ENCODE measurements at places on chromosomes 16 and 17.

DNA sequence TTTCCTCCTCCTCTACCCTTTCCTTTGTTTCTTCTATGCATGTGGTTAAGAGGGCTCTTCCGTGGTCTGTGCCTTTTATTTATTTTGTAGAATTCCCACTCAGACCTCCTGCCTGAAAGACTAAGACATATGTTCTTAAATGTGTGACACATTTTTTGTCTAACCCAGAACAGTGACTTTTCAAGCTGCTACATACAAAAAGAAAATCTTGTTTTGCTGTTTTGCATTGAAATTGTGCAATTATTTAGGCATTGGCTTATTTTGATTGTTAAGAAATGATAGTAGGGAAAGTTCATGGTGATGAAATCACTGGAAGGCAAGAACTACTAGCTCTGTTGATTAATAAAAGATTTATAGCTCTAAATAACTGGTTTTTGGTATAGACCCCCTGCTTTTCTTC is 76.8 kb downstream of the TUBD1 start:
- DNase-seq = no peak

GRCh38 chr16:57098188-57098841 is 5.9 kb downstream of the CPNE2 start:
- DNase-seq = no peak

GRCh38 chr17:7017827-7018200 is 5.0 kb upstream of the BCL6B start:
- no peak for DNase-seq

DNA sequence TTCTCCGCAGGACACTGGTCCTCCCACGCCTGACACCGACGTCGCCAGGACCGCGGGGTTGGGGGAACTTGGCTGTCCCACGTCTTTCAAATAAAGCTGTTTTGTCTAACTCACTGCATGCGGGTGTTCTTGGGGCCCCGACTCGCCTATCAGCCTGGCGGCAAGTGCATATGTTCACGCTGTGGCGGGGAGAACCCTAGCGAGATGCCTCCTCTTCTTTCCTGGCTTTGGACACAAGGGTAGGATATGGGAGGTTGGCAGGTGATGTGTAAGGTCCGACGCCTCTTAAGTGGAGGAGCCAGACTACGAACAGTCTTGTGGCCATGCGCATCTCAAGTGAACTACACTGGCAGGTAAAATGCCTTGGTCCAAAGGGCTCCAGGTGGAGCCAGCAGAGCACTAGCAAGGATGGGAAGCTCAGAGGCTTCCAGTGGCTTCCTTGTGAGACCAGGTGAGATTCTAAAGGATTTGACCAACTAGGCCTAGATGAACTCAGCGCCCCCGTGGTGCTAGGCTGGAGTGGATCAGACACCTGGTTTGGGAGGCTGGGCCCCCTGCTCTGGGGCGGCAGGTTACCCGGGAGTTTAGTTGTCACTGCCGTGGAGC is 873 bp upstream of the RPS2 start:
- DNase-seq = no peak

DNA sequence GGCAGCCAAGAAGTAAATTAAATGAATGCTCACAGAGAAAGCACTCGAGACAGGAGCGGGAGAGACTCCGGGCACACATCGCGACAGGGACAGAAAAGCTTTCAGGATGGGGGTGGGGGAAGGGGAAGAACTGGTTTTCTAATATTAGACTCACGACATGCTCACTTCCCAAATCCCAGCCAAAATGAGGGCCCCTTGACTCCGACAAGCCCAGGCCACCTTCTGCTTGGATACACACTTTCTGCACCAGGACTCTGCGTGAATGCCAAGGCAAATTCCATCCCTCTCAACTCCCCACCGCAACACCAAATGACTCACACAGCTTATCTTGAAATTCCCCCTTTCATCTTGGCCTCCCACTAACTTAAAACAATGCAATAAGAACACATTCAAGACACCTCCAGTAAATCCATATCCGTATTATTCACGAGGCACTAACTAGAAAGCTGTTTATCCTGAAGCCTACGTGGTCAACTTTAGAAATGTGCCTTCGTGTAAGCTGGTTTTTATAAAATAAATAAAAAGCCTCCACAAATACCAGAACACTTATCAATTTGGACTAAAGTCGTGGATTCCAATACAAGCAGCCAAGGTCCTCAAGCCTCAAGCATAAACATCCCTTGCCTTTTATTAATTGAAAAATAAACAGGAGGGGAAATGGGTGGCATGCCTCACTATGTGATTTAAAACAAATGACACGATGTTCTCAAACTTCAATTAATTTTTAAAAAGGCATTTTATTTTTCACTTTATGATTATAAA is 46.1 kb downstream of the NXN start:
- DNase-seq = no peak

DNA sequence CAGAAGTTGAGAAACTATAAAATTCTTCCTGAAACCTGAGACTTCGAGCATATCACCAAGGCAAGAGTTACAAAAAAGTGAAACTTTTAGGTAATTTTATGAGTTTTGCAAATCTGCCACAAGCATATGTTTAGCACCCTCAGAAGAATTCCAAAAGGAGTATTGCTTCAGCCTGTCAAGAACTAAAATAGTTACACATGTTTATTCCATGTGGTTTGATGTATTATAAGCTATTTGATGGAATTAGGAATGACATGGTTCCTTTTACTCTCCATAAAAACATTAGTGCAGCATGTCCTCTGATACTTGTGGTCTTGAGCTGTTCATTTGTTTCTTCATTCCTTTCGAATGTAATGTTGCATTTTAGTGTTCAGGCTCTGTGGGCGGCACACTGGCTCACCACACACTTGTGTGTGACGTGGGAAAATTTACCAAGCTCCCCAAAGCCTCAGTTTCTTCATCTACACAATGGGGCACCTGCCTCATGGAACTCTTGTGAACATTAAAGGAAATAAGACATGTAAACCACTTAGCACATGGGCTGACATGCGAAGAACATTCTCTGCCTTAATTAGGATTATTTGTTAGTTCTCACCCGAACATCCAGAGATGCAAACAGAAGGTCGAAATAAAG is 204.2 kb upstream of the FOXF1 start:
- no peak for DNase-seq

- DNase-seq = no peak
These were observed 35.0 kb downstream of the DEF8 start for GRCh38 chr16:89983536-89983935.

DNA sequence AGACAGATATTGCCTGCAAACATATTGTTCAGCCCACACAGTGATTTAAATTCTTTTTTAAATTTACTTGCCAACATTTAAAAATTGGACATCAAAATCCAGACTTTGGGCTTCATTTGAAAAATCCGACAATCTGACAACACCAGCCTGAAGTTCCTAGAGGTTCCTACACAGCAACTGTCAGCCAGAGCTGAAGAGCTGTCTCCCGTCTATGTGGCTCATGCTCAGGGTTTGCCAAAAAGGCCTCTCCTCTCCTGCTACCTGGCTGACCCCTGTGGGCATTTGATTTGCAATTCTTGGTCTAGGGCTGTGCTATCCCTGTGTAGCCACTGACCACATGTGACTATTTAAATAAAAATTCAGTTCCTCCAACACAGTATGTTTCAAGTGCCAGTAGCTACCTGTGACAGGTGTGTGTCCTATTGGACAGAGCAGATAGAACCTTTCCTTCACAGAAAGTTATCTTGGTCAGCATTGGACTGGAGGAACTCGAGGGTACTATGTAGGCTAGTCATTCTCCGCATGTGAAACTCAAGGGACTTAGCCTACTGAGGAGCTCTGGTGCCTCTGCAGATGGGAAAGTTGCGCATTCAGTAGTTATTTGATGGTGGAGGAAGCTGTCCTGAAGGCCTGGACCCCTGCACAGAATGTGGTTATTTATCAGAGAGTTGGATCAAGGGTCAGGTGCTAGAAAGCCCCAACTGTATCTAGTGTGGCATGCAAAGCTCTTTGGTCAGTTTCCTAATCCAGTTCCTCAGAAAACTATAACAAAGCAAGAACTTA is 2.7 kb downstream of the LYRM1 start:
- no peak for DNase-seq

GRCh38 chr16:81500833-81501521 is 56.4 kb downstream of the CMIP start:
- no peak for DNase-seq

GRCh38 chr17:4766201-4766600 is 5.5 kb upstream of the TM4SF5 start:
- DNase-seq = no peak

DNA sequence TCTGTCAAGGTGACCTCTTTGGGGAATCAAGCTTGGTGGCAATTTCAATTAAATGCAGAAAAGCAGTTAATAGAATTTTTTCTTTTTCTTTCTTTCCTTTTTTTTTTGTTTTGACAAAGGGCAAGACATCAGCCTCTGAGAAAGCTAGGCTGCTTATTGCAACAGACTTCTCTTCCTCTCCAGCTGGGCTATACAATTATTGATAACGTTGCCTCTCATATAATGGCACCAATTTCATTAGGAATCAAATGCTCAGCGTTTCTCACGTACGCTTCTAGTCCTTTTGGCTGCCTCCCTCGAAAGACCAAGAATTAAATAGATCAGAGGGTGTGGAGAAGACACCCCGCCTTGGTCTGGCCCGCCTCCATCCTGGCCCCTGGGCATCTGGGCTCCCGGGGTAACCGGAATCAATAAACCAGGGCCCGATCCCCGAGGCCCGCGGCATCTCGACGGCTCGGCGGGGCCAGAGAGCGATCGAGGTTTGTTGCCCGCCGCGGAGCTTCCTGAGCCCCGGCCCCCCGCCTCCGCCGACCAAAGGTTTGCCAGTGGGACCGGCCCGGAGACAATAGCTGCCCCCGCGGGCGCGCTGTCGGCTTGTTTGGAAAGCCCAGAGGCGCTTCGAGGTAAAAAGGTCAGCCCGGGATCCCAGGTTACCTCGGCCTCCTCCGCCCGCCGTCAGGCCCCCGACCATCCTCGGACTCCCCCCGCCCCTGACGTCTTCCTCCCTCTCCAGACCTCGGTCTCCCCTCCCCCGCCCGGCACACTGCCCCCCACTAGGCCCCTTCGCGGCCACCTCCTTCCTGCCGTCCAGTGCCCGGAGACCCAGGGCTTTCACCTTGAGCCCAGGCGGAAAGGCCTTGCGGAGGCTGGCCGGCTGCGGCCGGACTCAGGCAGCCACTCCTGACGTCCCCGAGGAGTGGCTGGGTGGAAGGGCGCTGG is 3.9 kb downstream of the HOXB1 start:
- no peak for DNase-seq

GRCh38 chr16:27642756-27643155 is 92.8 kb downstream of the KATNIP start:
- no peak for DNase-seq

- DNase-seq = no peak
These were observed 105.9 kb downstream of the ENGASE start for GRCh38 chr17:79180358-79181005.

DNA sequence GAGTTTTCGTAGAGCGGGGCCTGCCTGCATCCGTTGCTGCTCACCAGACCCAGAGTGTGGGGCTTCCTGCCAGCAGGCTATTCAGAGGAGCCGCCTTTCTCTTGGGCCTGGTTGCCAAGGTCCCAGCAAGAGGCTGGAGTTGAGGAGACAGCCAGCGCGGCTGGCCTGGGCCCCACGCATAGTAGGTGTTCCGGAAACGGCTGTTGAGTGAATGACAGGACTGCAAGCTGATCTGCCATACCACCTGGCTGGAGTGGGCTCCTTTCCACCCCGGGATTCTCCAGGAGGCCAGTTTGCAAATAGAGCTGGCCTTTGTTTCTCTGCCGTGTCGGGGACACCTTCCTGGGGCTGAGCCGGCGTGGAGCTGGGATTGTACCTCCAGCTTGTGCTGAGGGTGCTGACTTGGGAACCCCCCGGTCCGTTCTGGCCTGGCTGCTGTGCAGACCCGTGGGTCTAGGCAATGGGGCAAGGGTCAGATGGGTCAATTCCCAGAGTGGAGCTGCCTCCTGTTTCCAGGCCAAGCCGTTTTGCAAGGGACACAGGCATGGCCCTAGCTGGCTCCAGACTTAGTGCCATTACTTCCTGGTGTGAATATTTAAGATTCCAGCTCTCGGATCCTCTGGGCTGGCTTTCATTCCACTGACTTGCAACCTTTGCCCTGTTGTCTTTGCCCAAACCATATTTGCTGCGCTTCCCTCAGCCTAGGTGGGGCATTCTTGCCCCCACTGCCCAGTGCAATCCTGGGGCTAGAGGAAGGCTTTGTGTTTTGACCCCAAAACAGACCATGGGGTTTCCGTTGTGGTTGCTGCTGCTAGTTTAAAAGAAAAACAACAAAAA is 68.8 kb downstream of the CMIP start:
- DNase-seq = no peak

- peak; percentile 18 for DNase-seq
These were observed 823 bp downstream of the TNRC6C start for GRCh38 chr17:77959126-77959925.

- DNase-seq = no peak
These were observed 18.5 kb upstream of the PIPOX start for GRCh38 chr17:29024316-29024952.

- no peak for DNase-seq
These were observed 15.1 kb upstream of the PITPNM3 start for GRCh38 chr17:6571452-6571781.

DNA sequence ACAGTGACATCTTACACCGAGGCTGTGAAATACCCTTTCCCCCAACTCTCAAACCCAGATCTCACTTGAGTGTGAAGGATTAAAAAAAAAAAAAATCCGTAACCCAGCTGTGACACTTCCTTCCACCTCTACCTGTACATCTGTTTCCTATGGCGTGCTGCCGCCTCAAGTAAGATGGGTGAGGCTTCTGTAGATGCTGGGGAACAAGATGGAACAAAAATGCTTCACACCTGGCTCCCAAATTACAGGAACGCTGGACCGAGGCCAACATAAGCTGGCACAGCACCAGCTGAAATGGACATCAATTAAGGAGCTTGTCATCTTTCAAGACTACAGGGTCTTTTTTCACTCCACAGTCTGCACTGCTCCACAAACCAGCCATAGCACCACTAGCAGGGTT is 95.9 kb downstream of the HIC1 start:
- no peak for DNase-seq

DNA sequence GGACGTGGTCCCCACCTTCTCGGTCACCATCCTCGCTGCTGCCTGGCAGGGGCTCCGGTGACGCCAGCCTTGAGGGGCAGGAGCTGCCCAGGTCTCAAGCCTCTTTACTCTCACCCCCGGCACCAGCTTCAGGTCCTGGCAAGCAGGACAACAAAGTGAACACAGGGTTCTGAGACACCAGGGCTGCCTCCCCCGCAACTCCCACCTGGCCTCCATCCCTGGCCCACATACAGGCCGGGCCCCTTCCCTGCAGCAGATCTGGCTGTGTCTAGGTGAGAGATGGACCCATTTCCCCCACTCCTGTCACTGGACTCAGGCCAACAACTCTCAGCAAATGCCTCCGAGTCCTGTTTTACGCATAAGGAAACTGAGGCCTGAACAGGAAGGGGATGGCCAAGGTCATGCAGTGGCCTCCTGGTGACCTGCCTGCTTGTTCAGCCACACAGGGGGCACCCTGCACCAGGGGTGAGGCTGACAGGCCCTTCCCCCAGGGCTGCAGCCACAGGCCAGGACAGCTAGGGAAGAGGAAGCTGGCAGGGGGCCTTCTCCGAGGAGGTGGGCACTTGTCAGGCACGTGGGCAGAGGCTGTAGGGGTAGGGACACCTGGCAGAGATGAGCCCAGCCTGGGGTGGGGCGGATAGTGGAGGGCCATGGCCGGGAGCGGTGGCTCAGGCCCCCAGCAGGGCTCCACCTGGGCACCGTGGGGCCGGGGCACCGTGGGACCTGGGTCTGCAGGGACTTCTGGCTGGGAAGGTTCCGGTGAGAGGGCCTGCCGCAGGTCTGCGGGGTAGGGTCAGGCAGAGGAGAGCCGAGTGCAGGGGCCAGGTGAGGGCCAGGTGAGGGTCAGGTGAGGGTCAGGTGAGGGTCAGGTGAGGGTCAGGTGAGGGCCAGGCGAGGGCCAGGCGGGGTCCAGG is 46.7 kb upstream of the PVALEF start:
- DNase-seq = no peak

- DNase-seq = no peak
These were observed 539 bp upstream of the CKLF start for GRCh38 chr16:66551788-66552285.
